D341Med (cell line): ENCODE measurements at places on chromosomes 12 and 14.

DNA sequence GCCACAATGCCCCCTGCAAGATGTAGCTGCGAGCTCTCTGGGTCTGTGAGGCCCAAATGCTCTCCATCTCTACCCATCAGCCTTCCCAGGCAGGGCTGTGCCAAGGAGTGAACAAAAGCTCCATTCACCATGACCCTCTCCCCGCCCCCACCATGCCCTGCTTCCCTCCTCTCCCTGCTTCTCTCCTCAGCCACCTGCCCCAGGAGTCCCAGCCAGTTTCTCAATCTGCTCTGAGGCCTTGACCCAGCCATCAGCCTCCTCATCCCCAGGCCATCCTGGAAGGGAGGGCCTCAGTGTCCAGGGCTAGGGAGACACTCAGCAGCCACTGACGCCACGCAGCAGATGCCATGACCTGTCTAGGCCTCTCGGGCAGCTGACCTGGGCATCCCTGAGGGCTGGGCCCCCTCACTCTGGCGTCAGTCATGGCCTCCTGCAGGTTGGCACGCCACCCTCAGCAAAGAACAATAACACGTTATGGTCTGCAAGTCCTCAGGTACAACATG lies 8.5 kb upstream of the KRT5 start:
- no peak for DNase-seq

GRCh38 chr12:109600481-109600880 lies 26.9 kb downstream of the MVK start:
- no peak for DNase-seq

DNA sequence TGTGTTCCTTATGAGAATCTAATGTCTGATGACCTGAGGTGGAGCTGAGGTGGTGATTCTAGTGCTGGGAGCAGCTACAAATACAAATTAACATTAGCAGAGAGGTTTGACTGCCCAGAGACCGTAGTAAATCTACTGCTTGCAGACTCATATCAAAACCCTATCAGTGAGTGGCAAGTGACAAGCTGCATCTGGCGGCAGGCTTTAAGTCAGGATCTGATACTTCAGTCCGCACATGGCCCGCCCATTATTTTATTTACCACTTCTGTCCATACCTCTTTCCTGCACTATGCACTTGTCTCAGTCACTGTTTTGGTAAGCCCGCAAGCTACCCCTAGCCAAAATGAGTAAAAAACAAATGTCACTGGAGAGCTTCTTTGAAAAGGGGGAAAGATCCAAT lies 11.4 kb downstream of the CEP128 start:
- no peak for DNase-seq

- DNase-seq: peak; percentile 38
Observed at GRCh38 chr14:55578511-55578910, 1.5 kb upstream of the KTN1 start.

- DNase-seq: no peak
Observed at GRCh38 chr14:99122521-99123125, 149.4 kb downstream of the BCL11B start.

DNA sequence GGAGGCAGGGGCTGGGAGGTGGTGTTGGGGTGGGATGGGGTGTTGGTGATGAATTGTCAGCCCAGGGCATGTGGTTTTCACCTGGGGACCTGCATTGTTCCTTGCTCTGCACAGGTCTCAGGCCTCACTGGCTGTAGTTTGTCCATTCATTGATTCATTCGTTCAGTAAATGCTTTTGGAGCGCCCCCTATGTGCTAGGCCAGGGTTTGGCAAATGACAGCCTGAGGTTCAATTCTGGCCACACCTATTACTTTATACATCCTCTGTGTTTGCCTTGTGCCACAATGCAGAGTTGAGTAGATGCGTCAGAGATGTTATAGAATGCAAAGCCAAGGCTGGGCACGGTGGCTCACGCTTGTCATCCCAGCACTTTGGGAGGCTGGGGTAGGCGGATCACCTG lies 4.7 kb downstream of the ADCK1 start:
- DNase-seq: no peak

DNA sequence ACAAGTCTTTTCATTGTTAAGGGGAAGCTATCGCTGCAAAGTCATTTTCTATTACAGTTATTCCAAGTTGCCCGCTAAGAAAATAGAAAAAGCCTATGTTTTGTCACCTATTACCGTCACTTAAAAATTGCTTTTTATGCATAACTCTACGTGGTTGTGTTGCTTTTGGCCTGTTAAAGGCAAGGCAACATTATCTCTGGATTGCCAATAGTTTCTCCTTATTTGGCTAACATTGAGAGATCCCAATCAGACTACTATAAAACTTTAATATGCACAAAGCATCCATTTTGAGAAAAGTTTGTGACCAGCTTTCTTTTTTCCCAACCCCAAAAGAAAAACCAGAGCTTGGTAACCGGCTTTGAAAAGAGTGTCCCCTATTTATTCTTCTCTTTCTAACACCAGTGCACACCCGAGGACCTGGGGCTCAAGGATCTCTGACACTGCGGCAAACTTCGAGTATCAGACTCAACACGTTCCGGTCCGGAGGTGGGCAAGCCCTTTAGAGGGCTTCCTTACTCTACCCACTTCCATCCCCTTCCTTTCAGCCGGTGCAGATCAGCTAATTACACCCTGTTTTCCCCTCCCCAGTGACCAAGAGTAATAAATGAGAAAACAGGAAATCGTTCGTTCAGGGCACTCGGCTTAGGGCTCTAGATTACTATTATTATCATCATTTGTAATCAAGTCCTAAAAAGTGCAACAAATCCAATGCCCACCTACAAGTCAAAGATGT lies 1.2 kb downstream of the PPP1R12A start:
- no peak for DNase-seq

DNA sequence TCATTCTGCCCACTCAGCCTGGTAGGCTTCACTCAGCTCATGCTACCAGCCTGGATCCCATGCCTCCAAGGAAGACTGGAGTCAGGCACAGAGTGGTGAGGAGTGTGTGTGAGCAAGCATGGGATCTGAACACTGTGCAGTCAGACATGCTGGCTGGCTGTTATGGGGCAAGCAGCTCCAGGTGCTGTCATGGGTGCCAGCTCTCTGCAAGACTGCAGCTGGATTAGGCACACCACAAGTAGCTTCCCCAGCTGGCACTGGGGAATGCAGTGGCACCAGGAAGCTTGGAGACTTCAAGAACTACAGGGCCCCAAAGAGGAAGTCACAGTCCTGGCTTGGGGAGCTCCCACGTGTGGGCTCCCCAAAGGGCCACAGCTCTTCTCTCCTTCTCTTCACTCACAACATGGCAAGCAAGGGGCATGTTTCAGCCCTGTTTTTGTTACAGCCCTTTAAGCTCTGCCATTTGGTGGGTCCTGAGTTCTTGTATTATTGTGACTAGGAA lies 202.5 kb downstream of the VRK1 start:
- DNase-seq: no peak

DNA sequence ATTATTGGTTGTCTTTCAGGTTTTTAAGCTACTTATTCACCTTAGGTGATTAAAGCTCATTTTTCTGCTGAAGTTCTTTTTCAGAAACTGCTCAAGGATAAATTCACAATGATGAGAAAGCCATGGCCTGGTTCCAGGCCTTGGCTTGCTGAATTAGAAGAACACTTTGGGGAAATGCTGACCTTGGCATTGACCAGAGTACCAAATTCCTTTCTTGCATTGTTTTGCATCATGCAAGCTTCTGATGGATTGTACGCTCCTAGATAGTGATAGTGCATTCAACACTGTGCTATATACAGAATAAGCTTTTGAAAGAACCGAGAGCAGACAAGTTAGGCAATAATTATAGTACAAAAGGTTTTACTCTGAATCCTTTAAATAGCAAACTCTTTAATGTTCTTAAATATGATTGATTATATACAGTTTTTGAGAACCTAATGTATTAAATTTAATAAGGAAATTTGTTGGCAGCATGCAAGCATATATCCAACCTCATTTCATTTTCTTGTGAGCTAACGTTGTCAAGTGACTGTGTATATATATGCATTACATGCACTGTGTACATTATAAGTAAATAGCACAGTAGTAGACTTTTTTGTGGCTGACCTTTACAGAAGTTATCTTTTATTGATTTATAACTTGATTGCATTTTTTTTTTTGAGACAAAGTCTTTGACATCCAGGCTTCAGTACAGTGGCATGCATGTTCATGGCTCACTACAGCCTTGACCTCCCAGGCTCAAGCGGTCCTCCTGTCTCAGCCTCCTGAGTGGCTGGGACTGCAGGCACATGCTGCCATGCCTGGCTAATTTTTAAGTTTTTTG lies 99.2 kb downstream of the DIP2B start:
- DNase-seq: no peak

DNA sequence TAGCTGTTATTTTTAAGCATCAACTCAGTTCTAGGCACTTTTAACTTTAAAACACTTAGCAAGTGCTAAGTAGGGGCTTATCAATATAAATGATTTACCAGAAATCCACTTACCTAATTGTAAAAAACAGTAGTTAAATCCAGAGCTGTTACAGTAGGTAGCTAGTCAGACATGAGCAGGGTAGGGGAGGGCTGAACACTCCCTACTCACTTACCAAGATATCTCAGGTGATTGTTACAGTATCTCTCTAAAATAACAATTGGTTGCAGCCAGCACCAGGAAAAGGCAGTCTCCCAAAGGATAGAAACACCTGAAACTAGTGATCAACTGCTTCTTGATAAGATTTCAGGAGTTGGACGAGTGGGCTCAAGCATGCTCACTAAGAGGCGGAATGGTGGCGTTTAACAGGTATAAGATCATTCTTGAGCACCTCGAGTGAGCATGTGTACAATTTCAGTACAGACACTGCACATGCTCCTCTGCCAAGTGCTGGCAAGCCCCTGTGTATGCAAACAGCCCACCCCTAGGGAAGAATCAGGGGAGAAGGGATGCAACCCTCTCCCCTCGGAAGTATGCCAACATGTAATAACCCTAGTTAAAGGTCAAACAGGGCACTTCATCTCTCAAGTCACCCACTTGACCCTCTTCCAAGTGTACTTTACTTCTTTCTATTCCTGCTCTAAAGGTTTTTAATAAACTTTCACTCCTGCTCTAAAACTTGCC lies 1113.6 kb upstream of the SEL1L start:
- no peak for DNase-seq

GRCh38 chr12:124956571-124956970 lies 32.4 kb downstream of the DHX37 start:
- DNase-seq: peak; percentile 27

GRCh38 chr12:124216966-124217365 lies 77.9 kb upstream of the RFLNA start:
- DNase-seq: no peak

DNA sequence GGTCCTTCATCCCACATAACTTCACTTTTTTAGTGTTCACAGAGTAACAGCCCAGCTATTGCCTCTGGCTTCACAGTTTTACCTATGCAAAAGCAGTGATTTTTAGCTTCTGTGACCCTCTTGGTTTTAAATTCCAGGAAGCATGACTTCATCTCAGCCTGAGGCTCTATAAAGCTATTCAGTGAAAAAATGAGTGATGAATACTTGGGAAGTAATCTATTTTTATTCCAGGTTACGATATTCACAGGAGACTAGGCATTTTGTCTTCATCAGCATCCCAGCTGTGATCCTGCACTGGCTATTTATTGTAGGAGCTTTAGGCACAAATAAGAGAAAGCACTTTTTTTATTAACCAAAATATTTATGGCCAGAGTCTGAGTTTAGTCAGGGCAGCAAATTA lies 164.8 kb downstream of the SNAPC1 start:
- DNase-seq: no peak

- DNase-seq: no peak
Observed at GRCh38 chr14:51145246-51145645, 50.3 kb upstream of the TRIM9 start.

GRCh38 chr14:32457213-32457920 lies 128.3 kb downstream of the AKAP6 start:
- DNase-seq: no peak

DNA sequence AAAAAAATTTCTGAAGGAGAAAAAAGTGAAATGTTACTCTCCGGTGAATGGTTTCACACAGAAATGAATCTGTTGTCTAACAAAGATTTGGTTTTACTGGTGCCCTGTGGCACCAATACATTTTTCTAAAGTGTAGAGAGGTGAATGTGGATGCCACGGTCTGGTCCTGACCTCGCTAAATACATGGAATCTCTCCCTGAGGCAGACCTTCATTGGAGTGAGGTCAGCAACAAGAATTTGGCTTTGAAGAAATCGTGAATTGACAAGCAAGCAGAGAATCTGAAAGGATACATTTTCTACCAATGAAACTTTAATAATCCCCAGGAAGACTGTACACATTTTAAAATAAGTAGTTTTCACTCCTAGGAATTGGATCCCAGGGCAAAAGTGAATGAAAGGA lies 81.2 kb upstream of the OTOGL start:
- no peak for DNase-seq
